ENCODE measurements at places on chromosomes 7 and 10.

GRCh38 chr10:133129859-133130495 is 30.0 kb upstream of the KNDC1 start:
- no peak for DNase-seq

DNA sequence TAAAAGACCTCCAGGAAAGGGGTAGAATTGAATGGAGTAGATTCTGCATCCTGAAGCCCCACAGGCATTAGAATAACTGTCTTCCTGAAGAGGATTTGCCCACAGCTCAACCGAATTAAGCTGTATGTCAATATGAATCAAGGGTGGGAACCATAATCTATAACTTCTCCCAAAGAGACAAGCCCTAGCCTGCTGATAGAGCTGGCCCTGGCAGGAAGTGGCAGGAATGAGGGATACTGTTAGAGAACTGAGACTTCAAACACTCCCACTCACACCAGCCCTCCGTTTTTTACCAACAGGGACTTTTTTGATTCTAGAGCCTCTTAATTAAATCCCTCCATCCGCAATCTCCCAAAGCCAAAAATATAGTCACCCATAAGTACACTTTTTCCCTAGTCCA is 12.2 kb upstream of the DUSP5 start:
- DNase-seq: no peak

- no peak for DNase-seq
These were observed 53.5 kb downstream of the TRIL start for GRCh38 chr7:28904578-28905048.

DNA sequence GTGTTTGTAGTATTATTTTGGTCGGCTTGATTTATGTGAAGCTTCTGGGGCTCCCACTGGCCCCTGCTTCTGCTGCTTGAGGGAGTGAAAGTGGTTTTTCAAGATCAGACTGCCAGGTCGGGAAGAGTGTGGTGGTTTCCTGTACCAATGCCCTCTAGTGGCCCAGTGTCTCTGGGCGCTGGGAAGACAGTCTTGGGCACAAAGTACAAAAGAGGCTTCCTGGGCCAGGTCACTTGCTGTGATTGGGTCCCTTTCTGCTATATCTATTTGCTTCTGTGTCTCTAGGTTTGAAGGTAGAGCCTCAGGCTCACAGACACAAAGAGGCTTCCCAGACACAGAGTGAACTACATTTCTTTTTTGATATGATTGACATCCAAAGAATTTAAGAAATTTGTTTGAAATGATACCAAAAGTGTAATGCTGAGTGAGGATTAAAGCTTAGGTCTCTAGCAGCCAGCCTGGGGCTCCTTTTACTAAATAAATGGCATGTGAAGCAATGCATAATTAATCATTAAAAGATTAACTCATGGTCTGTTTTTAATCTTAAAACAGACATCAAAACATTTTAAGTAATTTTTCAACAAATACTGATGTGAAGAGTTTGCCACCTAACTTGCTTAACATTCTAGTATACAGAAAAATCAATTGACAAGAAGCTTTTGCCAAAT is 36.3 kb downstream of the ABCB1 start:
- no peak for DNase-seq

DNA sequence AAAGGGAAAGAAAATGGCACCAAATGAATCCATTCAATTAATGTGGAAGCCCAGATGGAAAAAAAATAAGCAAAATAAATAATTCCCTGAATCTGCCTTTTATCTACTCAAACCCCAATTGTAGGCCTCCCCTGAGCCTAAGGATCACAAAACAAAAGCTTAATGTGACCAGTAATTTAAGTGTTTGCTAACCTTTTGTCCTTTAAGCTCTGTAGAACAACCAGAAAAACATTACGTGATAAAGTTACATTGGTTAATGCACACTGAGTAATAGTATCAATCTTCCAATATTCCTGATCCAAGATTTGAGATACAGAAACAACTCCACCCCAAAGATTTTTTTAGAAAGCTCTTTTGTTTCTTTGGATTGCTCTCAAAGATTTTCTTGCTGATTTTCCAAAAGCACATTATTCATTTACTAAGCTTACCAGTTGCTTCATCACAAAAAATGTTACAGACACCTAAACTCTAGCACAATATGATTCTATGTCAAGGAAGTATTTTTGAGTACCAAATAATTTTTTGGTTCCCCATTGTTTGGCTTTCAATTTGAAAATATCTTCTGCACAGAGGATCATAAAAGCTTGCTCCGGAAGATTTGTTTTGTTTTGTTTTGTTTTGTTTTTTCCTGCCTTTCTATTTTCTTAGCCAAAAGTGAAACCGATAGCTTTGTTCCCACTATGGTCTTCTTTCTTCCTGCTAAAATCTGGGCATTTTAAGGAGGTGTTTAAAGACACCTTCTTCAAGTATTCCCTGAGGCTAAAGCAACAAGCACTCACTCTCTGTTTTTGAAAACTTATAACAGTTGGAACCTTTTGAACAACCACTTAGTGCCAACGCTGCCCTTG is 54.2 kb downstream of the TRIL start:
- no peak for DNase-seq

GRCh38 chr7:151013356-151013732 is 10.9 kb downstream of the ATG9B start:
- DNase-seq: no peak

GRCh38 chr7:74501298-74501697 is 47.6 kb downstream of the GTF2IRD1 start:
- DNase-seq: no peak

- no peak for DNase-seq
These were observed 56.7 kb downstream of the OSBPL3 start for GRCh38 chr7:24923172-24923865.

GRCh38 chr7:73487486-73487885 is 34.6 kb downstream of the BAZ1B start:
- DNase-seq: no peak

- DNase-seq: no peak
These were observed 498.1 kb downstream of the KCNMA1 start for GRCh38 chr10:77139252-77140160.

GRCh38 chr10:43074409-43074808 is 2.5 kb upstream of the RET start:
- DNase-seq: no peak

DNA sequence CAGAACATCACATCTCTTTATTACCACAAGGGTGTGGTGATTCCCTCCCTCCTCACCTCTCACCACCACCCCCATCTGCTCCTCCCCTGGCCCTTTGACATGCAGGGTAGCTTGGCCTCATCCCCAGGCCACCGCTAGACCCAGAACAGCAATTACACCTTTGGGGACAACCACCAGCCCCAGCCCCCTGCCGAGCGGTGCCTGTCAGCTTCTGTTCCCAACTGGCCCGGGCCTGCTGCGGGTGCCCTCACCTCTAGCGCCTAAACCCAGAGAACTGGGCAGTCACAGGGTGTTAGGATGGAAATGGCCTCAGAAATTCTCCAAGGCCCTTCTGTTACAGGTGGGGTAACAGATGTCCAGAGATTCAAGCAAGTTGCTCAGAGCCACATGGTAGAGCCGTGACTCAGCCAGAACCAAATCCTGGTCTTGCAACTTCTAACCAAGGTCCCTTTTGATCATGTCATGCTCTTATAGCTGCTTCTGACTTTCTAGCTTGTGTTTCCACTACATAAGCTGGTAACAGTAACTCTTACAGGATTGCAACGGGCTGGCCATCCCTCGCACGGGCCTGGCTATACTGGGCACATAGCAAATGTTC is 78.0 kb downstream of the PRKAG2 start:
- DNase-seq: no peak

GRCh38 chr7:55546814-55547213 is 25.5 kb downstream of the VOPP1 start:
- DNase-seq: peak; percentile 71

DNA sequence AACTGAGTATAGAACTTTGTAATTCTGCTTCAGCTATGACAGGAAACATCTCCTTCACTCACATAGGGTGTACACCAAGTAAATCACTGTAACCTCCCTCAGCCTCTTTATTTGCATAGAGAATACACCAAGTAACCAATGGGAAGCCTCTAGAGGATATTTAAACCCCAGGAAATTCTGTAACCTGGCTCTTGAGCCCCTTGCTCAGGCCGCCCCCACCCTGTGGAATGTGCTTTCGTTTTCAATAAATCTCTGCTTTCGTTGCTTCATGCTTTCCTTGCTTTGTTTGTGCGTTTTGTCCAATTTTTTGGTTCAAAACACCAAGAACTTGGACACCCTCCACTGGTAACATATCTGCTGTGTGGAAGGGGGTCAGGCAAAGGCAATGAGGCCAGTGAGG is 60.2 kb downstream of the CLRN3 start:
- DNase-seq: no peak

GRCh38 chr7:129535896-129536295 is 33.6 kb downstream of the SMKR1 start:
- no peak for DNase-seq

GRCh38 chr10:28986117-28986792 is 302.6 kb upstream of the LYZL1 start:
- no peak for DNase-seq

- DNase-seq: no peak
These were observed 347.3 kb upstream of the NPVF start for GRCh38 chr7:25575634-25576033.

- no peak for DNase-seq
These were observed 1.6 kb downstream of the GPR22 start for GRCh38 chr7:107471292-107472070.

GRCh38 chr10:73809061-73809818 is 2.2 kb downstream of the NDST2 start:
- DNase-seq: no peak

DNA sequence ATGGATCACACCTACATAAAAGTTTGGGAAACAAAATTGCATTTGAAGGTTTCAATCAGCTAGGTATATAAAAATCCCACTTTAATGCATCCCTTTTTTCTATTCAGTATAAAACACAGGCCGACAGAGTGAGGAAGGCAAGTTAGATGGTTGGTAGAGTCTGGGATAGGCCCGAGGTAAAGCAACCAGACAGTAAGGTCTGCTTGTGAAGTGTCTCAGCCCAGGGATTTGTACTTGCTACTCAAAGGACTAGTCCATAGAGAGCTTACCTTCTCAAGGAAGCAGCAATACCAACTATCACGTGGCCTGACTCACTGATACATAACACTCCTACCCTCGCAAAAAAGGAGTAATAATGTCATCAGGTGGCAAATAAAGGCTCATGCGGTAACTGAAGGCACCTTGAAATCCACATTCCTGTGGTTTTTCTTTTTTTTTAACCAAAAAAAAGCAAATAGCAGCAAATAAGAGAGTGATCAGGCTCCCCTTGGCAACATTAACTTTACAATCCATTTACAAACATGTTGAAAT is 56.2 kb upstream of the ATP6V0A4 start:
- no peak for DNase-seq

DNA sequence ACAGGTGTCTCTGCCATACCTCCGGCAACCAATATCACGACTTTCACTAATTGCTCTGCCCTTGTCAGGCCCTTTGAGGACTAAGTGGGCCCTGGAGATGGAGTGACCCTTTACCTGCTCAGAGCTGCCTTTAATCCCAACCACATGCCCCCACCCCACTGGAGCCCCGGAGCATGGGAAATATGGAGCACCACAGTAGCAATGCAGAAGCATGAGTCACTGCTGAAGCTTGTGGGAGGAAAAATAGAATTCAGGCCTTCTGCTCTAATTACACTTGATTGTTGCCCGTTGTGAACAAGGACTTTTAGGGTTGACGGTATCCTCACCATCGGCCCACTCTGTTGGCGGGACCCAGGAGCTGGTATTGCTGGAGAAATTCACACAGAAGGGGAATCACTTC is 52.5 kb upstream of the FRMD4A start:
- no peak for DNase-seq

GRCh38 chr10:132447446-132448247 is 50.6 kb downstream of the PWWP2B start:
- DNase-seq: no peak

DNA sequence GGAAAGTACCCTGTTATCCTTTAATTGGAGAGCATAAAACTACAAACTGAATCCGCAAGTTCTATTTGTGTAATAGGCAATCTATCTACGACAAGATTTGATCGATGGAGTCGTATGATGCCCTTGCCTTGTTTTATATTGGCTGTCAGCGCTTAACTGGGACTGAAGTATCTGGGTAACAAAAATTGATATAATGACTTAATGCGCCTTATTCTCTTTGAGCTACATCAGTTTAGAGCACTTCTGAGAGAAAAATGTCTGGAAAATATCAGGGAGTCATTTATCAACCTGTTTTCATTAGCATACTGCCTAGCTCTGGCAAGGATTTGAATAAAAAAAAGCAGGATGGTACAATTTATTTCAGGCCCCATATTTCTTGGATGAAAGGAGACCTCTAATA is 262.1 kb downstream of the LRMDA start:
- DNase-seq: no peak

- no peak for DNase-seq
These were observed 225.8 kb downstream of the ELFN1 start for GRCh38 chr7:1895664-1896515.

DNA sequence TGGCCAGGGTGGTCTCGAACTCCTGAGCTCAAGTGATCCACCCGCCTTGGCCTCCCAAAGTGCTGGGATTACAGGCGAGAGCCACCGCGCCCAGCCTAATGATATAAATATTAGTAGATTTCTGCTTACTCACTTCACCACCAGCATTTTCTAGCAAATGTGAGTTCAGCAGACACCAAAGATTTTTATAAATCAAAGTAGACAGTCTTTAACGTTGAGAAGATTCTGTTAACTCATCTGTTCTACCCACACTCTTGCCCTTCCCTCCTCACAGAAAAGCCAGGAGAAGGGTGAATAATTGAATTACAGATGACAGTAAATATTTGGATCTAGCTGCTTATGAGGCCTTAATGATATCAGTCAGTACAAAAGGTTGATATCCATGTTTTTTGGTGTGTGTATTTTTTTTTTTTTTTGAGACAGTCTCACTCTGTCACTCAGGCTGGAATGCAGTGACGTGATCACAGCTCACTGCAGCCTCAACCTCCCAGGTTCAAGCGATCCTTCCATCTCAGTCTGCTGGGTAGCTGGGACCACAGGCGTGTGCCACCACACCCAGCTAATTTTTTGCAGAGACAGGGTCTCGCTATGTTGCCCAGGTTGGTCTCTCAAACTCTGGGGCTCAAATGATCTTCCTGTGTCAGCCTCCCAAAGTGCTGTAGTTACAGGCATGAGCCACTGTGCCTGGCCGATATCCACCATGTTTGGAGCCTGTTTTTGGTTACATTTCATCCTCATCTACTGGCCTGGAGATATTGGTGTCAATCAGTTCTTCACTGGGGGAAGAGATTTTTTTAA is 120.5 kb downstream of the CUX1 start:
- DNase-seq: no peak

GRCh38 chr10:50648089-50648934 is 24.6 kb upstream of the SGMS1 start:
- DNase-seq: no peak

DNA sequence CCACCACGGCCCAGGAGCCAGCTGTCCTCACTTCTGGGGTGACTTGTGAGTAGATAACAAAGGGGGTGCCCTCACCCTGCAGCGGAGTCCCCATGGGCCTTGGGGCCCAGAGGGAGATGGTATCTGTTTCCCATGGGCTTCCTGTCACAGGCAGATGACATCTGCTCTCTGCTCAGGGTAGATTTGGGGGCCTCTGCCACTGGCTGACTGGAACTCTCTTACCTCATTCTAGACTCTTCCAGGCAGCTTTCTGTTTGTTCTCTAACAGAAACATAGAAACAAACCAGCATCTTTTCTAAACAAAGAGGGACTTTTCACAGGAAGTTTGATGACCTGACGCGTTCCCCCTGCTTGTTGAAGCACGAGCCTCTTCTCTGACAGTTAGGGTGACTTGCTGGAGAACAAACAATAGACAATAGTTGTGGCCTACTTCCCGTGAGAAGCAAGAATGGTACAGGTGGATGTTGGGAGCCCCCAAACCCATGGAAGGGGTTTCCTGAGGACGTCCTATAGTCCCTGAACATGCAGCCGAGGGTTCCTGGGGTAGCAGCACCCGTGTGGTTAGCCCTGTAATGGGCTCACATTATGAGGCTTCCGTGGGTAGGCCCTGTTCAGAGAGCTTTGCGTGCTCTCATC is 61.6 kb downstream of the GRK5 start:
- DNase-seq: no peak

All from GM04504 (cell line).